CD4-positive, alpha-beta T cell treated with Interleukin-17A for 1 hour (primary cell): ENCODE measurements at places on chromosomes 1 and 21.

- no peak for DNase-seq
Measured at GRCh38 chr1:218946147-218946546, 227.5 kb upstream of the LYPLAL1 start.

GRCh38 chr1:199089393-199090122 lies 450.7 kb downstream of the PTPRC start:
- peak; percentile 73 for DNase-seq

GRCh38 chr1:156926175-156926574 lies 5.7 kb downstream of the LRRC71 start:
- DNase-seq = no peak

- DNase-seq = no peak
Measured at GRCh38 chr1:167099851-167100250, 6.0 kb downstream of the STYXL2 start.

DNA sequence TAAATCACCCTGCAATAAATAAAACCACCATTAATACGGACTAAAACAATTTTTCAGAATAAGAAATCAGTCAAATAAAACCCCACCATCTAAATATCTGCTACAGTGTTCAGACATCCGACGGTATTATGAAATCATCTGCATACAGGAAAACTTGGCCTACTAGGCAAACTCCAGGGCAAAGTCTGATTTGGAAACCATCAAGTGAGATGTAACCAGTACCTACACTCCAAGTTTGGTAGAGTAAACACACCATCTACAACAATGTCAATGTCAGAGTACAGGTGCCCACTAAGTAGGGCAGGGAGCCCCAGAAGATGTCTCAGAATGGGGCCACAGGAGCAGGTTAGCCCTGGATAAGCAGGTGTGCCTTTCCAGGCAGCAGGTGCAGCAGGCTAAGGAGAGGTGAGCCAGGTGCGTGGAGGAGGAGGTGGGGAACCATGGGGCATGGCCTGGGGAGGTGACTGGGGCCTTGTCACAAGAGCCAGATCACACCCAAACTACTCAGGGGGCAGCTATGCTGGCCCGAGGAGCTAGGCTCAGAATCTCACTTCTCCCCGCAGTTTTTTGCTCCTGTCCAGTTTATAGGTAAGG lies 59.6 kb downstream of the CAPZB start:
- no peak for DNase-seq

- no peak for DNase-seq
Measured at GRCh38 chr21:38920631-38921398, 115.1 kb downstream of the ETS2 start.

- no peak for DNase-seq
Measured at GRCh38 chr1:226989085-226989920, 49.2 kb downstream of the COQ8A start.

DNA sequence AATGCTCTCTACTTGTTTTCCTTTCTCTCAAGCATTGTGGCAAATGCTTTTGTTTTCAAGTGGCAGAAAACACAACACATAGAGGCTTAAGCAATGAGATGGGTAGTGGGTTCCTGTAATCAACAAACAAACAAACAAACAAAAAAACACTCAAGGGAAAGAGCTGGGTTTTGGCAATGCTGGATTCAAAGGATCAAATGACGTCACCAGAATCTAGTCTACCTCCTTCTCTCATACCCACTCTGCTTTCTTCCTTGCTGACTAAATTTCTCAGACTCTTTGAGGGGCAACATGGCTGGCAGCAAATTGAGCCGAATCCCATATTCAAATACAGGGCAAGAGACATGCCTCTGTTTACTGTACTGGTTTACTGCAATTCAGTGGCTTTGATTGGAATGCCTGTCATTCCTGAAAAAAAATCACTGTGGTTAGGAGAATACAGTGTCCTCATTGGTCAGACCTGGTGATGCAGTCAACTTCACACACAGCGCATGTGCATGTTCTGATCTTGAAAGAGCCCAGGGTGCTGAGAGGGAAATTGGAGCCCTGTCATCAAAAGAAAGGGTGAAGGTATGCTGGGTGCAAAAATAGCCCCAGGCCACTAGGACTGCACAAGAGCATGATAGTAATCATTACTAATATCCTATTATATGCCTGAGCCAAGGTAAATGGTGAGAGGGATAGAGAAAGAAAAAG lies 356.2 kb downstream of the KCTD3 start:
- no peak for DNase-seq

- no peak for DNase-seq
Measured at GRCh38 chr1:32724678-32725614, 22.4 kb upstream of the SYNC start.

DNA sequence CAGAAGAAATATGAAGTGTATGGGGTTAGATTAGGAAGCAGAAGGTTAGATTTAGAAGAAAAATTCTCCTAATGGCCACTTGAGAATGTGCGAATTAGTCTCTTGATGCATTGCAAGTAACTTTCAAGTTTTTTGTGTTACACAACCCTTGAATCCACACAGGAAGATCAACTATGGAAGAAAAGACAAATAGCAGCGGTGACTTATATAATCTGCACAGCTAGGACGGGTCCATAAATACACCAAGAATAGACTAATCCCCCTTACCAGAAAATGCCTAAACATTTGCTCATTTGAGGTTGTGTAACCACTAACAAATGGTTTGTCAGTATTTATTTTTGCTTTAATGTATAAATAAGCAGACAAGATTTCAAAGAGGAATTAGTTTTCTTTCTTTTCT lies 182.6 kb downstream of the TGFB2 start:
- no peak for DNase-seq

DNA sequence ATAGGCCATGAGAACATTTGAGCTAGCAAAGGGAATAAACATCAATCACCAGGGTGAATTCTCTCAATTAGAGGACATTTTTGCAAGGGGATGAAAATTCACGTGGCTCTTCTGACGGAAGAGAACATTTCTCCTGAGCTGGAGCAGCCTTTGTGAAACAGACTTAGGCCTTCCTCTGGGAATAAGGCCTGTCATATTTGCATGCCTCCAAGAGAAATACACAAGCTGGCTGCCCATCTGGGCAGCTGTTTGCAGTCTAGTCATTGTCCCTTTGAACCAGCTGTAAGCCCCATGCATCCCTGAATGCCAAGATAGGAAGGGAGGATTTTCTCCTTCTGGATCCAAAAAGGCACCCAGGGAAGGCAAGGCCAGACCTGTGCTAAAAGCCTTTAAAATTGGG lies 5.5 kb downstream of the LEMD1 start:
- no peak for DNase-seq

GRCh38 chr21:17848228-17848627 lies 29.1 kb upstream of the C21orf91 start:
- DNase-seq = no peak

DNA sequence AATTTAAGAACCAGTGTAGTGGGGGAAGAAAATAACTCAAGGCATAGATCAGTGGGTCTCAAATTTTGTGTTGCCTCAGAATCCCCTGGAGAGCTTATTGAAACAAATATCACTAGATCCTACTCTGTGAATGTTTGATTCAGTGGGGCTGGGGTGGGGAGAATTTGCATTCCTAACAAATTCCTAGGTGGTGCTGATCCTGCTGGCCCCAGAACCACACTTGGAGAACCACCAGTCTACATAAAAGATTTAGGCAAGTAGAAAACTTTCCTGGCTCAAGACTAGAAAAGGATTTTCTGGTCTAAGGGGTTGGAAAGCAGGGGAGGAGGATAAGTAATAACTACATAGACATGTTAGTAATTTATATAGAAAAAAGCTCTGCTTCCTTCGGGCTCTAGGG lies 34.1 kb upstream of the C1orf21 start:
- no peak for DNase-seq

- DNase-seq = peak; percentile 93
Measured at GRCh38 chr1:150213170-150214098, 22.5 kb downstream of the ANP32E start.

GRCh38 chr21:39057121-39057520 lies 126.1 kb downstream of the PSMG1 start:
- DNase-seq = no peak

- peak; percentile 38 for DNase-seq
Measured at GRCh38 chr1:179251675-179252074, 22.2 kb upstream of the ABL2 start.

- DNase-seq = no peak
Measured at GRCh38 chr1:170415710-170416372, 116.1 kb upstream of the GORAB start.

DNA sequence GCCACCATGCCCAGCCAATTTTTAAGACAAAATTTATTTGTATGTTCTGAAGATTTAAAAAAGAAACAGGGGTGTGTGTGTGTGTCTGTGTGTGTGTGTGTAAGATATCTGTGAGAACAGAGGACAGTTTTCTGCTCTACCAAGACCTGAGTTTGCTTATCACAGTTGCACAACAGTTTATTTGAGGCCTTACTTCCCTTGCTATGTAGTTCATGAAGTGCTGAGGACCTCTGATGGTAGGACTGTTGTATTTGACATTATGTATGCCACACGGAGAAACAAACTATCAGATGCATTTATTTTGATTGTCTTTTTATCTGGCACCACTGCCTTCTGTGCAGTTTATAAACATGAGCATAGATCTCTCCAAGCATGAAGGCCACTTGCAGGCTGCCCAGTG lies 355.2 kb downstream of the PBX1 start:
- no peak for DNase-seq

GRCh38 chr1:211925016-211925415 lies 94.5 kb upstream of the LPGAT1 start:
- DNase-seq = no peak

- no peak for DNase-seq
Measured at GRCh38 chr1:179021873-179022272, 3.8 kb upstream of the FAM20B start.

- DNase-seq = no peak
Measured at GRCh38 chr1:39272027-39272797, 67.7 kb downstream of the MACF1 start.

DNA sequence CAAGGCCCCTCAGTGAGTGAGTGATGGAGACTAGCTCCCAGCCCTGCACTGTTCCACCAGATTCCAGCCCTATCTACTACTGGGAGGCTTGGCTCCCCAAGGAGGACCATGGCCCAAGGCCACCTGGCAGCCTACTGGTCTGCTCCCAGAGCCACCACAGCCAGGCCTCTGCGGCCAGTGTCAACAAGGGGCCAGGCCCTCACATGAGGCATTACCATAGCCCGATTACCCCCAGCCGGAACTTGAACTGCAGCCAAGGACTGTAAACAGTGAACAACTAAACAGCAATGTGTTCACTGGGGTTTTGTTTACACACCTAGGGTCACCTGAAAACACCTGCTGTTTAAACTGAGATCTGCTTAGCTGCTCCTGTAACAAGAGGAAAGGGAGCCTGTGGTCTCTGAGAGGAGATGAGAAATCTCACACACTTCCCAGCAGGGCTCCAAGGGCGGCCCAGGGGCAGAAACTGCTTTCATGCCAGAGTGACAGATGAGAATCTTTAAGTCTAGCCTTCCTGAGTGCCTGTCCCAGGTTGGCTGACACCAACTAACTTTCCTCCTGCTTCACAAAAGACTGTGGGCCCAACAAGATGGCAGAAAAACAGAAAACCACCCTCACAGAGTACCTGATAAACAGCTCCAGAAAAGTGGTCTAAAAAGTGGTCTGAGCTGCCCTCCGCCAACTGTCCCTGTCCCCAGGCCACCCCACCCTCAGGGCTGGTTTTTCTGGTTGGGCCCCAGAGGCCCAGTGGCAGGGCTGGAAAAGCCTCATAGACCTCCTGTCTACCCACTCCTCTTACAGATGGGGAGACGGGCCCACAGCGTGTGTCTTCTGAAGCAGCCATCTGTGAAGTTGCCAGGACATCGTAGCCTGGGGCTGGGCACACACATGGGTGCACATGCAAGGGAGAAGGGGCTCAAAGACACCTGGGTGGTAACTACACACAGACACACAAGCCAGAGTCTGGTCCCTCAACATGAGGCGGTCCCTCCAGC lies 28.8 kb downstream of the MEF2D start:
- DNase-seq = no peak

- DNase-seq = no peak
Measured at GRCh38 chr1:24414775-24415333, 748 bp upstream of the NIPAL3 start.

DNA sequence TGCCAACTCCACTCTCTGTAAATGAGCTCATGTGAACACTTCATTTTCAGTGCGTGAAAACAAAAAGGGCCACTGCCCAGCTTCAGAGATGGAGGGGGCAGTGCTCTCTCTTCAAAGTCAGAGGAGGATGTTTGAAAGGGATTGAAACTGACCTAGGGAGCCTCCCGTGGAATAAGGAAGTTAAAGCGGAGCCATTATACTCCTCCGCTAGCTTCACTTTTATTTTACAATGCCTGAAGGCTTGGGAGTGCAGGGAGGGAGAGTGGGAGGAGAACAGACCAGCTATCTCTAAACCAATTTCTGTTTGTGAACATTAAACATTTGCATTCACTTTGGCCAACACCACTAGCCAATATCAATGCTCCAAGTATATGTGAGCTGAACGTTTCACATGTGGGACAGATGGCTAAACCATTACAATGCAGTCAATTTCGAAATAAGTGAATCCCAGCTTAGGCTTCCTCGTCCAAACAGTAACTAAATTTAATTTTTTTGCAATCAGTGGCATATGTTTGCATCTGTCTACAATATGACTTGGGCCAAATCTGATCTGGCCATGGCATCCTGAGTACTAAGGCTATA lies 126.9 kb downstream of the ESRRG start:
- no peak for DNase-seq

DNA sequence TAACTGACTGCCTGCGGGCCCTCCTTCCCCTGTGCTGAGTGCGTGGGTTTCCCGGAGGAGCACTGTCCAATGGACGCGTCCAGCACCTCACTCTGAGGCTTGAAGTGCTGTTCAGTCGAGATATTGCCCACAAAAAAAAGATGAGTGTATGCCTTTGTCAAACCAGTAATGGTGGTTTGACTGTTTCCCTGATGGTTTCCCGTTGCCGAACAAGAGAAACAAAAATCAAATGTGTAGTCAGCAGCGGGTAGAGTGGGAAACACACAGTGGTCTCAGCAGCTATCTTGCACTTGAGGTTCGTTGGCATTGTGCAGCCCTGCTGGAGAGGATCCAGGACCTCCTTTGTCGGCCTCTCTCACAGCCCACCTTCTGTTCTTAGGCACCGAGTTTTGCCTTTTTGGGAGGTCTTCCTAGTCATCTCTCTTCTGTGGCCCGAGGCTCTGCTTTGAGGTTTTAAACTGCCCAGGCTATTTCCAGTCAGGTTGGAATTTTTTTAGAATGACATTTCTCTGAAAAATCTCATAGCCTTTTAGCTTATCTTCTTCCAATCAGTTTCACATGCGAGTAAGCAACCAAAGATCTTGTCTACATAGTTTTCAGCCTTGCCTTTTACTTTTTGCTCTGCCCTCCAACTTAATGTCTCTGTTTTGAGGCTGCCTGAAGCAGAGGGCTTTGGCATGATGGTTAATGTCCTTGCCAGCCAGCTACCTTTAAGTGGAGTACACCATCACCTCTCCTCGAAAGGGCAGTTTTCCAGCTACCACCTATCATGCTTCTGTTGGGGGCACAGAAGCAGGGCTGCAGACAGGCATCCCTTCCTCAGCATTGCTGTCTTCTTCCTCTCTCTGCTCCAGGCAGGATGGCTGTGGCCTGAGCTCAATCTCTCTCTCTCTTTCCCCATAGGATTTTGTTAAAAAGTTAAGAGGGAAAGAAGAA lies 132.3 kb downstream of the URB2 start:
- no peak for DNase-seq

GRCh38 chr1:113282893-113283285 lies 107.4 kb upstream of the MAGI3 start:
- no peak for DNase-seq

GRCh38 chr1:110713221-110713620 lies 38.5 kb upstream of the KCNA3 start:
- no peak for DNase-seq
